ENCODE measurements at places on chromosomes 1 and 21.

- no peak for DNase-seq
Measured at GRCh38 chr1:103187673-103188072, 79.4 kb upstream of the COL11A1 start.

GRCh38 chr1:35838693-35839245 lies 31.0 kb downstream of the AGO4 start:
- no peak for DNase-seq

DNA sequence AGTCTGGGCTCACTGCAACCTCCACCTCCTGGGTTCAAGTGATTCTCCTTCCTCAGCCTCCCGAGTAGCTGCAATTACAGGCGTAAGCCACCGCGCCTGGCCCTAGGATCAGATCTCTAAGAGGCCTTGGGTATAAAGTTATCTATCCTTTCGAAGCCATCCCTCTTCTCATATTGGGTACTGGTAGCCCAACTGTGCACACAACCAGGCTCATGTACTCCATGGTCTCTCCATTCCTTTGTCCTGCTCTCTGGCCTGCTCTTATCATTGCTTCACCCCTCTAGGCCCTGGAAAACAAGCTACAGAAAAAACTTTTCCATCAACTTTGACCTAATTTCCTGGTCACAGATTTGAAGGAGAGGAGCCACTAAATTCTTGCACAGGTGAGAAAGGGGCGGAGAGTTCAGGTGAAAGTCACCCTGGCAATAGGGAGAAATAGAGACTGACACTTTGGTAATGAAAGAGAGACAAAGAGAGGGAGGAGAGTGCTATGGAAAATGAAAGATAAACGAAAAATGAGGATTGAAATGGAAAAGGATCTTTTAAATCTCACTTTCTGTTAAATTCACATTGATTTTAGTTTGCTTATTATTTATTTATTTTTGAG lies 6.0 kb downstream of the TXNIP start:
- no peak for DNase-seq

DNA sequence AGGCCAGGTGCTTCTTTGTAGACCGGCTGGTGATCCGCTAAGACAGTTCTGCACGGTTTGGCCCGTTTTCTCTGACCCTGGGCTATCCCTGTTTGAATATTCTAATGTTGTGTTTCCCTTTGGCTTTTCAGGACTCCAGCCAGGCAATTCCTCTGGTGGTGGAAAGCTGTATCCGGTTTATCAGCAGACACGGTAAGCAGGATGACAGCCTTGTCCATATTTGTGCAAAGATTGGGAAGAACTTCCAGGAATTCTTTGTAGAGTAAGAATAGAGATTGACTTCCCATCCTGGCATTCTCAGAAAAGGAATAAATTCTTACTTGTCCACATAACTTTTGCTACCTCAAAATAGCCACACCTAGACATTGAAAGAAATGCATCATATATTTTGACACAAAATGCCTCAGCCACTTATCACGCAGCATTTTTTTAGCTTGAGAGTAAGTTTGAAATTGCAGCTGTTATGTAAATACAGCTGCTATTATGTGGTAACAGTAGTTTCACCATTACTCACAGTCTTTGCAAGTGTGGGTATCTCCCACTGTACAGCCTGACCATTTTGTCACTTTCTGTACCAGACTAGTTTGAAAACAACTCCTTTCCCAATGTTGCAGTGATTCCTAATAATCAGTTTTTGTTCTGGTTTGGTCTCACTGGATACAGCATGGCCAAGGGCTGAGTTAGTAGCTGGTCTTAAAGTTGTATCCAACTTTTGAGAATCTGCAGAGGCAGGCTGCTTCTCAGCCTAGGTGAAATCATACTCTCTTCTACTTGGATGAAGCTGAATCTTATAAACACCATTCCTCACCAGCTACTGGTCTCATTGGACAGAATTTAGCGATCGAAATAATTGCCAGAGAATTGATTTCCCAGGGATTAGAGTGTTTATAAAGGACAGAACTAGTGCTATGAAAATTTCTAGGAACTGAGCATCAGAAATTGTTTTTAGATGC lies 40.0 kb upstream of the IKBKE start:
- no peak for DNase-seq

GRCh38 chr1:226098870-226099835 lies 36.6 kb downstream of the H3-3A start:
- DNase-seq = no peak
